ENCODE measurements at places on chromosomes 13 and 19.

- peak; percentile 10 for DNase-seq
These were observed 66.9 kb downstream of the NHLRC3 start for GRCh38 chr13:39105110-39105509.

DNA sequence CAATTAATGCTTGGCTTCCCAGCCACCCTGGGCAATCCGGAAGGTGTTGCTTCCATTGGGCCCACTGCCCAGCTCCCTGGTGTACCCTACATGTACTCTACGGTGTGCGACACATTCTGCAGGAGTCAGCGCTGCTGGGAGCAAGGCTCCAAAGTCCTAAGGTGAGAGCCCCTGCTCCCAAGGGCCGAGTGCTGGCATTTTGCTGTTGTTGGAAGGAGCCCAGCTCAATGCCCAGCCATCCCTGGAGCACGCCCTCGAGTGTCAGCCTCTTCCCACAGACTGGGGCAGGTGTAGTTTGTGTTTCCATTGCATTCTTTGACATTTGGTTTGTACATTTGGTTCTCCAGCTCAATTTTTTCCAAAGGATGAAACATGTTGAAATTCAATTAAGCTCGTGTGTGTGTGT, 64.6 kb downstream of the GGACT start:
- no peak for DNase-seq

DNA sequence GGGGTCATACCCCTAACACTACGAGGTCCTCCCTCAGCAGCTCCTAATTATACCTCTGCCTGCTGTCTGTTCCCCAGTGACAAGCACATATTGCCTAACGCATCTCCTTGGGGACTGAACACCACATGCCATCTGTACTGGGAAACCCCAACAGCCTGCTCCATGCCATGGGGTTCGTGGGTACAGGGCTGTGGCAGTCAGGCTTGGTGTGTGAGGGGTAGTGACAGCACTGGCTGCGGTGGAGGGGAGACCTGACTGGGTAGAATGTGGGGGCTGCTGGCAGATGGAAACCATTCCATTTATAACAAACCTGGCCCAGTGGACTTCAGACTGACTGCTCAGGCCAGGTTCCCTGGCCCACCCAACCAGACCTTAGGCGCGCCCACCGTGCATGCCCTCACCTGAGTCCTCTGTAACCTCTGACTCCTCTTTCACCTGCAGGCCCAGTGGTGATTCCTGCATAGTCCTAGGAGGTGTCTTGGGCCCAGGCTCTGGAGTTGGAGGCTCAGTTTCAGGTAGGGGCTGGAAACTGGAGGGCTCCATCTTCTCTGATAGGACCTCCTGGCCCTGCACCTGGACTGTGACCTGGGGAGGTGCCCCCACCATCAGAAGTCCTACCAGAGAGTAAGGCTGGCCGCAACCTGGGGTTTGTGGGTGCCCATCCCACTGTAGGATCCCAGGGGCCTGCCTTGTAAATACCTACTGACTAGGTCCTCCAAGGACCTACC, 3.0 kb downstream of the MZF1 start:
- no peak for DNase-seq

DNA sequence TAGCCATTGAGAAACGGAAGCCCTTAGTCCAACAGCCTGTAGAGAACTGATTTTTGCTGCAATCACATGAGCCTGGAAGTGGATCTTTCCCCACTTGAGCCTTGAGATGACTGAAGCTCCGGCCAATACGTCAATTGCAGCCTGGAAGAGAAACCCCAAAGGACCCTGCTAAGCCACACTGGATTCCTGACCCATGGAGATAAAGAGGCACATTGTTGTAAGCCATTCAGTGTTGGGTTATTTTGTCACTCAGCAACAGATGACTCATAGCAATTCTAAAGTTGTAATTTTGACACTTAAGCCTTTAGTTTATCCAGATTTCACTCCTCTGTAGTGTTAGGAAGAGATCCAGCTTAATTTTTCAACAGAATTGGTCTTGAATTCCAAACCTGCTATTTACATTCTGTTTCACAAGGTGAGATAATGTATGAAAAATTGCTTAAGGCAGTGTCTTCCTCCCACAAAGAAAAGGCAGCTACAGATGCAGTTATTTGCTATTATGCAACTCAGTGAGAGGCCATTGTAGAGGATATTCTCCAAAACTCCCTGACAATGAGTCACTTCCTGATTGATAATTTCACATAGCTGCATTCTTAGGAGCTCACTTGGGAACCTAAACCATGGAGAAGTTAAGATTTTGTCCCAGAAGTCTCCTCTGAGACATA, 59.4 kb upstream of the TSHZ3 start:
- DNase-seq, result peak; percentile 92

GRCh38 chr19:35592226-35592625, 6.3 kb downstream of the PMIS2 start:
- DNase-seq, result peak; percentile 72

- DNase-seq, result peak; percentile 88
These were observed 671 bp upstream of the SLC46A3 start for GRCh38 chr13:28719227-28720055.

GRCh38 chr19:17294051-17294891, 9.0 kb downstream of the ABHD8 start:
- DNase-seq, result no peak

GRCh38 chr19:51743405-51743804, 8.3 kb downstream of the FPR1 start:
- DNase-seq, result peak; percentile 76

GRCh38 chr19:937259-937694, 11.4 kb downstream of the ARID3A start:
- no peak for DNase-seq

- no peak for DNase-seq
These were observed 1.9 kb upstream of the SUGT1 start for GRCh38 chr13:52650731-52651130.

- no peak for DNase-seq
These were observed 12.4 kb upstream of the BBC3 start for GRCh38 chr19:47243364-47243775.

- no peak for DNase-seq
These were observed 1.5 kb downstream of the ZNF543 start for GRCh38 chr19:57321751-57322150.

GRCh38 chr19:39398297-39398864, 7.2 kb downstream of the MED29 start:
- peak; percentile 84 for DNase-seq

DNA sequence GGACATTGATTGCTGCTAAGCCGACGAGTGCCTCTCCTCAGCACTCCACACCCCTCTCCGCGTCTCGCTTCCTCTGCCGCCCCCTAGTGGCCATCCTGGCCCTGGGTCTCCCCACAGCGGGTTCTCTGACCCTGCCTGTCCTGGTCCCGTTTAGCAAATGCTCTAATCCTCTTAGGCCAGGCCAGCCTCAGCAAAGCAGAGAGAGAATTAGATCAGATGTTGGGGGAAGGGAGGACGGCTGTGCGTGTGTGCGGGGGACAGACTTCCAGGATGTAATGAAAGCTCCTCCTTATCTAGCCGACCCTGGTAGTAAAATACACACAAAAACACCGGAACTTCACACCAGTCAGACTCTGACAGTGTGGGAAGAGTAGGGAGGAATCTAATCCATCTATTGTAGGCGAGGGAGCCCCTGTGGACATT, 4.5 kb downstream of the TPRX2 start:
- peak; percentile 83 for DNase-seq

- no peak for DNase-seq
These were observed 453.6 kb upstream of the PRR20A start for GRCh38 chr13:56687131-56687530.

GRCh38 chr13:41859565-41859964, 101.3 kb downstream of the VWA8 start:
- DNase-seq, result no peak

DNA sequence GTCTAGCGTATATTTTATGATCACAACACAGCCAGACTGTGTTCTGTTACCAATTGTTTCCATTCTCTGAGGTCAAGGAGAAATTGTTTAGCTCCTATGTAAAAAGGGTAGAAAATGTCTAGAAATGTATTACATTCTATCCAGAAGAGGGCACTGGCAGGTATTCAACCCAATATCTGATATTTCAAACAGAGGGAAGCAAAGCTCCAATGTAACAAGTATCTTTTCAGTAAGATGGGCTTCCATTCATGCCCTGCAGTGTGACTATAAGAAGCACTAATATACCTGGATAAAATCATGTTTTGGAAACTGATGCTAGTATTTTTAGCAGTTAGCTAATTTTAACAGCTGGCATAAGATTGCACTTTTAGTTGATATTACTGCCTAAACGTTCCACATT, 312.7 kb downstream of the FGF14 start:
- DNase-seq, result peak; percentile 58

DNA sequence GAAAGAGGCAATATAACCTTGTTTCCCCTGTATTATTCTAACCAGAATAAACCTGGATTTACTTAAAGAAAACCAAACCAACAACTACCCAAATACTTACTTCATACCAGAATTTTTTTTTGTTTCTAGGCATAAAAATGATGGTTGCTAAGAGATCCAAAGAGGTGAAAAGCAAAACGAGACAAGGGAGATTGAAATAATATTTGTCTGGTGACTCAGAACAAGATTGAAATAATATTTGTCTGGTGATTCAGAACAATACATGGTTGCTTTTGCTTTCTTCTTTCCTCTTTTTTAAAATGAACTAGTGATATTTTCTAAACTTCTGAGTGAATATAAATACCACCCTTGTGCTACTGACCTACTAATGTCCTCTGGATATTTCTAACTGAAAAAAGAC, 592.9 kb downstream of the KCTD12 start:
- peak; percentile 91 for DNase-seq

GRCh38 chr19:46975925-46976782, 43.5 kb upstream of the NPAS1 start:
- peak; percentile 95 for DNase-seq
